Endothelial cell of umbilical vein (primary cell): ENCODE measurements at places on chromosomes 12 and 14. TPM values are rescaled to one million over a fixed set of nuclear protein-coding genes. Genes with fewer than 3 reads are reported as not detected.

GRCh38 chr12:126781593-126781992 lies 1485.4 kb upstream of the TMEM132C start:
- no peak overlapping the region for H3K4me3 ChIP-seq
- no peaks in the 10 kb centered on the region for H3K36me3 ChIP-seq
- no peak for DNase-seq
- H3K27ac ChIP-seq, result no peak overlapping the region

GRCh38 chr12:11832093-11832492 lies 182.6 kb downstream of the ETV6 start:
- H3K4me1 ChIP-seq, result peaks cover 19% of the 10 kb centered on the region
- H3K27me3 ChIP-seq, result no peaks in the 10 kb centered on the region
- H3K27ac ChIP-seq, result no peak overlapping the region
- H3K4me3 ChIP-seq, result no peak overlapping the region

DNA sequence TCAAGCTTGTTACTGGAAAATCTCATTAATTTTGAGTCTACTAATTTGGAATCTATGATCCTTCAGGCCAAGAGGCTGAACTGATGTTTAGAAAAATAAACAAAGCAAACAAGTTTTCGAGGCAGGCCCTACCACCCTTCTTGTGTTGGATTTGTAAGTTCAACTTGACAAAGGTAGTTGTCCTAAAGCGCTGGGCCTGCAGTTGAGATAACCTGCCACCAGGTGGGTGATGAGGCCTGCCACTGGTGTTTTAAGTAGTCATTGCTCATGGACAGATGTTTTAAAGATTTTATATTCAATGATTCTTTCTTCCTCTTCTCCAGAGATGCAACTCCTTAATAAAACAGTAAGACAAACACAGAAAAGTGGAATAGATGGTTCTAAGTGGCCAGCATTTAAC lies 19.4 kb downstream of the ACVRL1 start:
- H3K4me3 ChIP-seq, result no peak overlapping the region
- H3K27me3 ChIP-seq, result no peaks in the 10 kb centered on the region
- peak overlapping the region; percentile 99 for H3K27ac ChIP-seq
- H3K4me1 ChIP-seq, result peaks cover 54% of the 10 kb centered on the region
- DNase-seq, result peak; percentile 88
- no peaks in the 10 kb centered on the region for H3K36me3 ChIP-seq

GRCh38 chr14:77883131-77883846 lies 83.4 kb downstream of the ADCK1 start:
- no peak overlapping the region for H3K4me3 ChIP-seq
- no peaks in the 10 kb centered on the region for H3K36me3 ChIP-seq
- no peak for DNase-seq
- no peaks in the 10 kb centered on the region for H3K27me3 ChIP-seq

The RNASE7 gene
- total RNA-seq, result not detected in 2 replicates

DNA sequence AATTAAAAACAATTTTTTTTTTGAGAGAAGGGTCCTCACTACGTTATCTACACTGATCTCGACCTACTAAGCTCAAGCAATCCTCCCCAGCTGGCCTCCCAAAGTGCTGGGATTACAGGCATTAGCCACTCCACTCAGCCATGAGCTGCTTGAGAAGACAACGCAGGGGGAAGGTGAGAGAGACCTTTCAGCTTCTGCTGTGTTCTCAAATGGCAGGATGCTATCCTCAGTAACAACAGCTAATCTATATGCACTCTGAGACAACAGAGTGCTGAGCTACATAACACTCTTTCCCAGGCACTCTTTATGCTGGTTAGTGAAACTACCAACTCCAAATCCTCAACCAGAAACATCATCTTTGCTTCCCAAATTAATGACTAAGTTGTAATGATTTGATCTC lies 526.1 kb downstream of the CCER1 start:
- DNase-seq, result no peak
